ENCODE measurements at places on chromosomes 5 and 9.
A peak's percentile ranks its signal among the peaks of the same experiment; 100 is the strongest.

DNA sequence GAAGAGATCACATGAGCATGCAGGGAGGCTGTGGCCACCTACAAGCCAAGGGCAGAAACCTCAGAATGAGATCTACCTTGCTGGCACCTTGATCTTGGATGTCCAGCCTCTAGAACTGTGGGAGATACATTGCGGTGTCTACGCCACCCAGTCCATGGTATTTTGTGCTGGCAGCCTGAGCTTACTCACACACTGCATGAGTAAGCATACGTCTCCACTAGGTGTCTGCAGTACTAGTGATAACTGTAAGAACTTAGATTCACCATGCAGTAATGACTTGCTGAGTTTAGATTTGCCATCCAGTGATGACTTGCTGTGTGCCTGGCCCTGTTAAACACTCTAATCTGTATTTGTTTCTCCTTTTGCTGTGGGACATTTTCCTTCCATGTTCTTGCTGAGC, 417.7 kb downstream of the GADD45G start:
- DNase-seq, result no peak

DNA sequence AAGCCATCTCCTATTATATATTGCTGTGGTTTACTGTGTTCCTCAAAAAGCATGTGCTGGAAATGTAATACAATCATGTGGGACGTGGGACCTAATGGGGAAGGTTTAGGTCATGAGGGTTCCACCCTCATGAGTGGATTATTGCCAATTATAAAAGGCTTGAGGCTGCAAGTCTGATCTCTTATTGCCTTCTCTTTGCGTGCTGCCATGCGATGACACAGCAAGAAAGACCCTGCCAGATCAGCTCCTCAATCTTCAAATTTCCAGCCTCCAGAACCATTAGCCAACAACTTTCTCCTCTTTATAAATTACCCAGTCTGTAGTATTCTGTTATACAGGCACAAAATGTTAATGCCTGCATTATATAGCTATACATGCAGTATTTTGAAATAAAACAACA, 45.4 kb downstream of the MARCHF11 start:
- no peak for DNase-seq

DNA sequence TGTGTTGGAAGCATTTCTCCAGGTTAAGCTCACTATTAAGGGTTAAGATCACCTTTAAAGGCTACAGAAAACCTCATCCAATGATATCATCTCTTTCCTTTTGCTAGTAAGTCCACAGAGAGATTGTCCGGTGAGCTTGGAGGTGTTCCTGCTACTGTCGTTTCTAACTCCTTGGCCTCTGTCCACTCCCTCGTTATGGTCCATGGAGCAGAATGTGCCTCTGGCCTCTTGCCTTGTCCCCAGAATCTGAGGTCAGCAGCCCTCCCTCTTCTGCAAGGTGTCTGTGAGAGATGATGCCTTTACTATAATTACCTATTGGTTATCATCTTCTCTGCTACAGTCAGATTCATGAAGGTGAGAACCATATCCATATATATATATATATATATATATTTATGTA, 15.0 kb downstream of the ORM2 start:
- no peak for DNase-seq

DNA sequence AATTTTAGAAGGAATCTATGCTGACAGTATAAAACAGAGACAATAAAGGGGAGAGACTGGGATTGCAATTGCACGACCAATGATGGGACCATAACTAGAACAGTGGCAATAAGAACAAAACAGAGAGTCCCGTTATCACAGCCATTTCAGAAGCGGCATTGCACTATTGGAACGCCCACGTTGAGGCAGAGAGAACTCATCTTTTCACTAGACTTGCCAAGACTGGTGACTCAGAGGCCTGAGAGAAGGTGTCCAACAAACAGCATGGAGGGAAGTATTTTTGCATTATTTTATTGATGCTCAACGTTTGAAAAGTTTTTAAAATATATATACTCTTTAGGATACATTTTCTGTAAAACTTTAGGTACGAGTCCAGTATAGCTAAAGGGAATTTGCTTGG, 737.7 kb downstream of the TLE1 start:
- DNase-seq, result peak; percentile 25

DNA sequence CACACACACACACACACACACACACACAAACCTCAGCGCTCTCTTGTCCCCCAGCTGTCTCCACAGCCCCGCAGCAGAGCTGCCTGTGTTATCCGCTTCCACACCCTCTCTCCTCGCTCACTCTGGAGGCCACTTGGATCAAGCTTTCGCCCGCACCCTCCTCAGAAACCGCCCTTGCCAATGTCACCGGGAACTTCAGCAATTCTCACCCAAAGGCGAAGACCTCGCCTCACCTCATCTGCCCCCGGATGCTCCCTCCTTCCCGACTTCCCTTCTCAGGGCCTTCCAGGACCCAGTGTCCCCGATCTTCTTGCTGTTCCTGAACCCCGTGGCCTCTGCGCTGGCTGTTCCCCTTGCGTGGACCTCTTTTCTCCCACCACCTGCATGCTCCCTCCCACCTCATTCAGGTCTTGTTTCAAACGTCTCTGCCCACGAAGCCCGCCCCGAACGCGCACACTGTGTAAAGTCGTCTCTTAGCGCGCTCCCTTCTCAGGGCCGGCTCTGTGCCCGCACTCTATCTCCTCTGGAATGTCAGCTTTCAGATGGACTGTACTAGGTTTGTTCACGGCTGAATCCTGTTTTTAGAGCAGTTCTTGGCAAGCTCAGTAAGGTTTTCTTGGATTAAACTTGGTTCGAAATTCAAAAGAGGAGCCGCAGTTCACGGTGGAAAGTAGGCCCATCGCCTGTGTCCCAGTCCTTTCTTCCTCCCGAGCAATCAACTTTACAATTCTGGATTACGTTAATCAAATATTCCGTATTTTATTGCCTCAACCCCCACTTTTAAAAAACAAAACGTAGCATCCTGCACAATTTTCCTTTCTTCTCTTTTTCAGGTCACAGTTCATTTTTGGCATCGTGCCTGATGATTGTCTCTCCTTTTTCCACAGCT, 1.0 kb upstream of the TRIM7 start:
- no peak for DNase-seq

- DNase-seq, result no peak
These were observed 51.1 kb downstream of the ELL2 start for GRCh38 chr5:95910521-95910920.

- no peak for DNase-seq
These were observed 48.2 kb downstream of the CXXC5 start for GRCh38 chr5:139696167-139696893.

DNA sequence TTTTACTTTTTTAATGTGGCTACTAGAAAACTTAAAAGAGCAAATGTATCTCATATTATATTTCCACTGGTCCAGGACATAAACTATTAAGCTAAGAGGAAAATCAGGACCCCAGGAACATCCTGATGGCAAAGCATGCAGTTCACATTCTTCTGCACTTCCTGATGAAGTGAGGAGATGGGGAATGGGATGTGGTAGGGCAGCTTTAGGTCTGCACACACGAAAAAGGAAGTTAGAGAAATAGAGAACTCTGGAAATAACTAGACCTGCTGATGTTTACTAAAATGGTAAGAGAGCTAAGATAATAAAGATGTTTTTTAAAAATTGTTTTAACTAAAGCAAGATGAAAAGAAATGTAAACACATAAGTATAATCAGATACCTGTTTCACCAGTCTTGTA, 39.7 kb upstream of the NIPBL start:
- DNase-seq, result no peak

DNA sequence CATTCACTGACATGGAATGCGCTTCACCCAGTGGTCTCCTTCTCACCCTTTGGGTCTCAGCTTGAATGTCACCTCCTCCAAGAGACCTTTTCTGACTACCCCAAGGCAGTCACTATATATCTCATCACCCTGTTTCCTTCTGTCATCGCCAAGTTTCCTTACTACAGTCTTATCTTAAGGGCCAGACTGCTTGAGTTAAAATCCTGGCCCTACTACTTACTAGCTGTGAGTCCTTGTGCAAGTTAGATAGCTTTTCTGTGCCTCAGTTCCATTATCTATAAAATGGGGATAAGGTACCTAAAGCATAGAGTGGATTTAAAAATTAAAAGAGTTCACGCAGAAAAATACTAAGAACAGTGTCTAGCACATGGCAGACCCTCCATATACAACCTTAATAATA, 132.4 kb downstream of the GABBR2 start:
- DNase-seq, result no peak

DNA sequence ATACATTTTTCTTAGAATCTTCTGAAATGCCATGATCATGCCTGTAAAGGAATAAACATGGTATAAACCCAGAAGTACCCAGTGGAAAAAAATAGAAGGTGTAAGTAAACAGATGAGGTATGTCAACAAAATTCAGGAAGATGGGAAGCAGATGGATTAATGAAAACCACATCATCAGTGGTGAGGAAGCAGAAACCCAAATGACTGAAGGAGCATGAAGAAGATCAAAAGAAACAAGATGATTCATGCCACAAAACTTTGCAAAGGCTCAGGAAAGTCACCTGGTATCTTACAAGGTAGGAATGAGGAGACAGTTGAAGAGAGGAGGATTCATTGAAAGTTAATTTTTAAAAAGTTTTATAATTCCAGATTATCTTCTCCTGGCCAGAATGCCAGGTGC, 132.8 kb upstream of the PAPPA start:
- DNase-seq, result peak; percentile 20

DNA sequence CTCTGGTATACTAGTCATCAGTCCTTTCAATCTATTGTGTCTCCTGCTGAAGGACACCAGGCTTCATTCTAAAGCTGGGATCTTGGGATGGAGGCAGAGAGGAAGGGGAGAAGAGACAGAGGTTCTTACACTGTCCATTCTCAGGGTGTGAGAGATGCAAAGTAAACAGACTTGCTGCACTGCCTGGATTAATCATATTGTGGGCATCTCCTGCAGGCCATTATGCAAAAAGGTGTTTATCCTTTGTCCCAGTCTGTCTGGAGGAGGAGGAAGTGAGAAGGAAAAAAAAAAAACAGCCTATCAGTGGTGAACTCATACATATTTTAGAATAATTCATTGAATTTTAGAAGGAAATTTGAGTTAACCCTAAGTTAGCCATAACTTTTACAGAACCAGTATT, 92.9 kb upstream of the TNPO1 start:
- no peak for DNase-seq

GRCh38 chr5:151200913-151201595, 22.8 kb downstream of the CCDC69 start:
- no peak for DNase-seq

GRCh38 chr5:90071066-90071465, 338.5 kb downstream of the CETN3 start:
- no peak for DNase-seq

DNA sequence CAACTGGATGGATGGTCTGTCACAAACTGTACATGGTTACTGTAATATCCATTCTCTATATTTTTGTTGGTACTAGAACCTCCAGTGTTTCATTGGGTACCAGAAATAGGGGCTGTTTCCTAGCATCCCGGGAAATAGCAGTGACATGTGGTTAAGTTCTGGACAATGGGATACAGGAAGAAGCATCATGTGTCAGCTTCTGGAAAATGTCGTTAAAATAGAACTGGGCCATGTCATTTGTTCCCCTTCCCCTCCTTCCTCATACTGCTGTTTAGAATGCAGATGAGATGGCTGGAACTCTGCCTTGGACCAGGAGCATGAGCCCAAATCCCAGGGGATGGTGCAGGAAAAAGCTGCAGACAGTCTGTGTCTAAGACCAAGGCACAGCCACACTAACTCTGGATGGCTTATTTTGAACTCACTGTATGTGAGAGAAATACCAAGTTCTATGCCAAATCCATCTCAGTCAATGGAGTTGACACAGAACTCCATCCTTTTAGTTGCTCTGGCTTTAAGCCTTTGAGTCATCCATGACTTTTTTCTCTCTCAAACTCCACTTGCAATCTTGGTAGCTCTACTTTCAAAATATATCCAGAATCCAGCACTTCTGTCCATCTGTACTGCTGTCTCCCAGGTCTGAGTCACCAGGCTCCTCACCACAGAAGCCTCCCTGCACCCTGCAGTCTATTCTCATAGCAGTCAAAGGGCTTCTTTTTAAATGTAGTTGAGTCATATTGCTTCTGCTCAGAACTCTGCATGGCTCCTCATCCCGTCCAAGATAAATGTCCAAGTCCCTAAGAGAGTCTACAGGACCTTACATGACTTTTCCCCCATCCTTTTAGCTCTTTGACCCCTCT, 184.2 kb downstream of the NSG2 start:
- no peak for DNase-seq

DNA sequence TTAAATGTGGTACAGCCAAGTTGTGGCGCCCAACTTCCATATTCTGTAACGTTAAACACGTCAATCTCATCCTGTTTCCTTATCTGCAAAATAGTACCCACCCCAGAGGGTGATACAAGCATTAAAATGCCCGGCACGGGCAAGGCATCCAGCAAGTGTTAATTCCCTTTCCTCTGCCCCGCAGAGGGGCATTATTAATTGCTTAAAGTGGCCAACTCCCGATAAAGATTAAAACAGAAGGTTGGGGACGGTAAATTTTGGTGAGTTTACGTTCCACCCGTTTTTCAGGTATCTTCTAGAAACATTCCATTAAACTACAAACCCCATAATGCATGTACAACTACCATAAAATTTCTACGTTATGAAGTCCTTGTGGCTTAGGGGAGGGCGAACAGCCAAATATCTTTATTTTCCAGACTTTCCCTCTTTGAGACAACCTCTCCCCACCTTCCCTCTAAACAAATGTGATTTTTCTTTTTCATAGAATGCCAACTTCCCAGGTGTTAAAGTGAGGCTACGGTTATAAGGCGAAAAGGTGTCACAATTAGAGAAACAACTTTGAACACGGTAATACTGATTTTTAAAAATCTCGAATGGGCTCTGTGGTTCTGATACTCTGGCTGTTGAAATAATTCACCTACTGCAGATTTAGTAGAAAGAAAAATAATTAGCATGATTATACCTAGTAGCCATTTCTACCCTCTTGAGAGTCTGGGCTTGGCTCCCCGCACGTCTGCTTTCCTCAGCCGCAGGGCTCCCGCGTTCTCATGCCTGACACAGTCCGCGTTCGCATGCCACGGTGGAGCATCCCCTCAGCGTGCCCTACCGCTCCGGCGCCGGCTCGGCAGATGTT, 1.2 kb upstream of the GPBP1 start:
- no peak for DNase-seq

GRCh38 chr5:23274171-23274570, 233.2 kb upstream of the PRDM9 start:
- DNase-seq, result no peak

- DNase-seq, result peak; percentile 69
These were observed 144.2 kb upstream of the RAI14 start for GRCh38 chr5:34511915-34512314.

- no peak for DNase-seq
These were observed 2.7 kb downstream of the VPS13A start for GRCh38 chr9:77180056-77180455.

GRCh38 chr9:22232971-22233370, 213.7 kb upstream of the DMRTA1 start:
- DNase-seq, result no peak

DNA sequence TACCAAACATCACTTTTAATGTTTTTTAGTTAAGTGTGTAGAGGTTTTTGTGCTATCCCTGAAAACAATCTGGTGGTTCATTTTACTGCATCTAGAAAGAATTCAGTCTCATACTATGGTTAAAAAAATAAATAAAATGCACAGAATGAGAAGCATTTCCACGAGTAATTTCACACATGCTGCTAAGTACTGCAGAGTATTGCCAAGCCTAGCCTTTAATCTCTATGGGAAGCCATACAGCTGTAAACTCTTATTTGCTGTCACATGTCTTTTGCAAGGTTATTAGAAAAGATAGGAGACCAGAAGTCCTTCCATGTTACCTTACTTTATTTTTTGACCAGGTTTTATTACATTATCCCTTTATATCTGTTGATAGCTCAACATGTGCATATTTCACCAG, 37.6 kb upstream of the MAN2A1 start:
- DNase-seq, result no peak

GRCh38 chr5:135236228-135236907, 162.7 kb downstream of the MACROH2A1 start:
- DNase-seq, result no peak

GRCh38 chr5:150777685-150778084, 872 bp upstream of the SMIM3 start:
- peak; percentile 43 for DNase-seq

Measured in foreskin fibroblast (primary cell).